ENCODE measurements at places on chromosomes 12 and 14.
A peak's percentile ranks its signal among the peaks of the same experiment; 100 is the strongest.

- no peak for DNase-seq
Measured at GRCh38 chr12:104357421-104357952, 53.9 kb downstream of the EID3 start.

- no peak for DNase-seq
Measured at GRCh38 chr14:85423889-85424288, 106.1 kb upstream of the FLRT2 start.

- DNase-seq: no peak
Measured at GRCh38 chr12:52587563-52587962, 13.7 kb downstream of the KRT72 start.

GRCh38 chr14:55614304-55614703, 34.3 kb downstream of the KTN1 start:
- DNase-seq: no peak

- DNase-seq: no peak
Measured at GRCh38 chr12:41014643-41015020, 173.5 kb upstream of the PDZRN4 start.

DNA sequence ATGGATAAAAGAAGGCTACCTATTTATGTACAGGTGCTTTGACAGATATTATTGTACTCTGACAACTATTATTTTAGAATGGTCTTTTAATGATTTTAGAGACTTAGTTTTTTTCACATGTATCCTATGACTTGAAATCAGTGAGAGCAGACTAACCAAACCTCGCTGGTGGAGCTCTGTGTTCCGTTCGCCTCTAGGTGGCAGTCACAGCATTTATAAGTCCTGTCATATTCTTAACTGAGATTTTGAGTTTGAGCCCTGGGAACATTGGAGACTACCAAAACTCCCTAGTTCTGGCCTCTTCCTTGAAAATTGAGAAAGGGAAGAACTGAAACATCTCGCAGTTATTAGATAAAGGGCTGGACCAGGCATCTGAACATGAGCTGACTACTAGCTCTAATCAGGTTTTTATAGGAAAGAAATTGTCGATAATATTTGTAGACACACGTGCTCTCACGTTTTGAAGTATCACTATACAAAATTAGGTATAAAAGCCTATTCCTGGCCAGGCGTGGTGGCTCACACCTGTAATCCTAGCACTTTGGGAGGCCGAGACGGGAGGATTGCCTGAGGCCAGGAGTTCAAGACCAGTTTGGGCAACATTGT, 48.3 kb downstream of the TTLL5 start:
- DNase-seq: peak; percentile 36

DNA sequence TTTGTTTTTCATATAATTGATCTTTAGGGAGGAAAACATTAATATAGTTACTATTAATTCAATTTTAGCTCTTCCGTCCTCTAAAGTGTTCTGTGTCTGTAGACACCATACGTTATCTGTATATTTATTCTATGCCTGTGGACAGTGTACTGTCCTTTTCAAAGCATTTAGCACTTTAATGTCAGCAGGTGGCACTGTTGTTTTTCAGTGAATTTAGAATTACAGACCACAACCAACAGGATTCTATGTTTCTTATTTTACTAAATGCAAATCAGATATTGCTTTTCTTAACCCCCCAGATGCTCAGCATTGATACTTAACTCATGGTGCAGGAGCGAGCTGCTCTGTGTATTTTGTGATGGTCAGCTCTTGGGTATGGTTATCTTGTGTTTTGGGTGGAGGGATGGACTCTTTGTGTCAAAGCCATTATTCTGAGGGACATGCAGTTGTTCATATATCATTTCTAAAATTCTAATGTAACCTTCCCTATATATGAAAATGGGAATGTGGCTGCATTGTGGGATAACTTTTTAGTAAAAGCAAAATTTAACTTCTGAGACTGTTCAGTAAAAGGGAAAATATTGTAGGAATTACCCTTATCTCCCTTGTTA, 65.2 kb downstream of the PAPOLA start:
- no peak for DNase-seq

GRCh38 chr12:105947906-105948305, 190.8 kb downstream of the NUAK1 start:
- no peak for DNase-seq

DNA sequence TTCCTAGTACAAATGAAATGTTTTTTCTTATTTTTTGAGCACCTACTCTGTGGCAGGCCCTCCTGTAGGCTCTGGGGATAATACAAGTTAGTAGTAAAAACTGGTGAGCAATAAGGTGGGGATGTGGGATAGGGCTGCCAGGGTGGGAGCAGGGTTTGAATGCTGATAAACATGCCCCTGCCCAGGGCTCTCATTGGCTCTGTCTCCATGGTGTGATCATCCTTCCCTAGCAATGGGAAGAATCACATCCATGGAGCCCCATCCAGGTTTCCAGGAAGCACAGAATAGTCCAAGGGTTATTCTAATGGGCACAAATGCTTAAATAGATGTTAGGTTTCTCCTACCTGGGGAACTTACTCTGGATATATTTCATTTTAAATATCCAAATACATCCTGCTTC, 45.5 kb downstream of the GIT2 start:
- DNase-seq: no peak

- DNase-seq: no peak
Measured at GRCh38 chr12:4034921-4035320, 161.7 kb upstream of the PARP11 start.

- no peak for DNase-seq
Measured at GRCh38 chr12:96698521-96698920, 208.5 kb upstream of the NEDD1 start.

- no peak for DNase-seq
Measured at GRCh38 chr12:130868412-130868811, 3.5 kb upstream of the RAN start.

DNA sequence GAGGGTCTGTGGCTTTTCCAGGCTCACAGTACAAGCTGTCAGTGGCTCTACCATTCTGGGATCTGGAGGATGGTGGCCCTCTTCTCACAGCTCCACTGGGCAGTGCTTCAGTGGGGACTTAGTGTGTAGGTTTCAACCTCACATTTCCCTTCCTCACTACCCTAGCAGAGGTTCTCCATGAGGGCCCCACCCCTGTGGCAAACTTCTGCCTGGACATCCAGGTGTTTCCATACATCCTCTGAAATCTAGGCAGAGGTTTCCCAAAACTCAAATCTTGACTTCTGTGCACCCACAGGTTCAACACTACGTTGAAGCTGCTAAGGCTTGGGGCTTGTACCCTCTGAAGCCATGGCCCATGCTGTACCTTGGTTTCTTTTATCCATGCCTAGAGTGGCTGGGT, 40.3 kb downstream of the KTN1 start:
- DNase-seq: no peak

DNA sequence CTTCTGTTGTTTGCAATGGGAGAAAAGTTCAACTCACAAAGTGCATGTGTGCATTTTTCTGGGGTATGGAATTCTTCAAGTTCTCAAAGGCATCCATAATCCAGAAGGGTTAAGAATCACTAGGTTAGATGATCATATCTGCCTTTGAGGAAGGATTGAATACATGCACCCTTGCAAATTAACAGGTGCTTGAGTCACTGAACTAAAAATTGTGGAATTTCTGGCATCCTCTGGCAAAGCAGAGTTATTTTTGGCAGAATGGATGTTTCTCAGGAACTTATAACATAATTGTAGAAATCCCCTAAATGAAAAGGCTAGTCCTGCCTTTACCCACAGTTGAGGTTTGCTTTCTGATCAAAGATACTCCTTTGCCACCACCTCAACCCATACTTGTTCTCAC, 136.5 kb upstream of the DYRK2 start:
- DNase-seq: no peak

GRCh38 chr12:54159140-54159539, 29.6 kb downstream of the SMUG1 start:
- DNase-seq: no peak

DNA sequence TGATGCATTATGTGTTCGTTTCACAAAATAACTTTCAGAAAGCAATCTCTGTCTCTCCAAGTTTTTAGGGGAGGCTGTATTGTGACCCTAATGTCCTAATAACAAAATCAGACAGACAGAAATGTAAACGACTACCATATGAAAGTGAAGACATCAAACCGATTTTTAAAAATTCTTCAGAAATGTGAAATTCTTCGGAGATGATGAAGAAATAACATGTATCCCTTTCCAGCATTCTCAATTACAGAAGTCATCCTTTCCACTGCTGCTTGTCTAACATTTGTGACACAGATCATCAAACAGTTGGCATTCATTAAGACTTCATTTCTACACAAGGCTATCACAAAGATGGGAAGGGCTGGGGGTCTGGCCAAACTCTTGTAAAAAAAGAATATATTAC, 41.0 kb downstream of the DMAC2L start:
- no peak for DNase-seq

DNA sequence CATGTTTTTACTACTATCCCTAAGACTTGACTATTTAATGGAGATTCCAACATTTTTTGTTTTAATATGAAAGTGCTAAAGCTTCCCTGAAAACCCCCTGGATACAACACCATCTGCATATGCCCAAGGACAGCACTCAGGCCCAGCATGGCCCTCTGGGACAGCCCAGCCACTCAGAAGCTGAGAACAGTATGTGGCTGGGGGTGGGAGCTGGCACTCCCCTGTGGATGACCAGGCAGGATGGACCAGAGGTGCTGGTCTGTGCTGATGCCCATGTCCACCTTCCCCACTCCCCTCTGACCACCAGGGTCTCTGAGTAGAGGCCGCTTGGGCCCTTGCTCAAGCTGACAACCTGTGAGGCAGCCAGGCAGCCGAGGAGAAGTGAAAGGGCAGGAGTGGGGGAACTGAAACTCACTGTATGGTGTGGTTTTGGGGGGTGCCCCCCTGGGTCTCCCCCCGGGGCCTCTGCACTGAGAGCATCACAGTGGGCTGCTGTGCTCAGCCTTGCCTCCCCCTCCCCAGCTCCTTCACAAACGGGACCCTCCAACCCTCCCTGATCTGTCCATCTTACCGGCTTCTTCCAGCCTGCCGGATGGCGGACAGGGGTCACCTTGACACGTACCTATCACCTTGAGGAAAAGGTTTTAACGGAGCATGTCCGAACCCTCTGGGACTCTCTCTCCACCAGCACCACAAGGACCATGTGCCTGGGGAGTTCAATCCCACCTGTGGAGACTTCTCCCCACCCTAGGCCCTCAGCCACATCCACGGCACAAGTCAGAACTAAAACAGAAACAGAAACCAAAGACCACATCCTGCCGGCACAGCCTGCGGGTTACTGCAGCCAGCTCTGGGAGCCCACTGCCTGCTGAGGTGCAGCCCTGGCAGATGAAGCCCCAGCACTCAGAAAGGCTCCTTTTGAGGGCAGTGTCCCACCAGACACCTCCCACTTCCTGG, at the start of gene TMEM229B:
Gene TMEM229B (minus strand): TSS at position 785 of the 957 bp plus-strand sequence. CDS start 14,798 bp downstream, outside the sequence.
- DNase-seq: peak; percentile 48

DNA sequence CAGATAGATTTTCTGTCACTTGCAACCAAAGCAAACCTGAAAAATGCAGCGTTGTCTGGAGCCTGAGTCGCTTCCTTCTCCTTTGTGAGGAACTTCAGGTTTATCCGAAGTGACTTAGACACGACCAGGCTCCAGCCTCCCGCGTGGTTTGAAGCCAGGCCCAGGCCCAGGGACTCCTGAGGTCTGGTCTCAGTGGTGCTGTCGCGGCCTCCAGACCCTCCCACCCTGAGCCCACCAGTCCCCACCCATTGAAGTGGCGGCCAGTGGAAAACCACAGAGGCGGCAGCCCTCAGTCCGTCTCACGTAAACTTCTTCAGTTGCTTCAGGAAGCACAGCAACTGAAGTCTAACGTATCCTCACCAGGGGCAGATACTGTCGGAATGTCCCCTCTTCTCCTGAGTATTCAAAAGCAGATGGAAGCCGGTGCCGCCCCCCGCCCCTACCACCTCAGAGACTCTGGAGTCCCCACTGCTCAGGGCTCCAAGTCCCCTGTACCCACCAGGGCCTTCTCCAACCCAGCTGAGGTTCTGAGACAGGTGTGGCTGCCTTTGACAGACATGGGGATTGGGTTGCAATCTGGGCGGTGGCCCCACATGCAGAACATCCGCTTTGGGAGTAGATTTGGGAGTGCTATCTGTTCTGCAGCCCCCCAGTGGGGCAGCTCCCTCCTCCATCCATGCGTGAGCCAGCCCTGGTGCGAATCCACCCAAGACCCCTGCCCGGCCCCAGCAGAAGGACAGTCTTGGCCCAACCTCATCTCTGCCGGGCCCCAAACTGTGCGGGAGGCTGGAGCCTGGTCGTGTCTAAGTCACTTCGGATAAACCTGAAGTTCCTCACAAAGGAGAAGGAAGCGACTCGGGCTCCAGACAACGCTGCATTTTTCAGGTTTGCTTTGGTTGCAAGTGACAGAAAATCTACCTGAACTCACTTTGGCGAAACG, 26.6 kb upstream of the GALNT9 start:
- no peak for DNase-seq

DNA sequence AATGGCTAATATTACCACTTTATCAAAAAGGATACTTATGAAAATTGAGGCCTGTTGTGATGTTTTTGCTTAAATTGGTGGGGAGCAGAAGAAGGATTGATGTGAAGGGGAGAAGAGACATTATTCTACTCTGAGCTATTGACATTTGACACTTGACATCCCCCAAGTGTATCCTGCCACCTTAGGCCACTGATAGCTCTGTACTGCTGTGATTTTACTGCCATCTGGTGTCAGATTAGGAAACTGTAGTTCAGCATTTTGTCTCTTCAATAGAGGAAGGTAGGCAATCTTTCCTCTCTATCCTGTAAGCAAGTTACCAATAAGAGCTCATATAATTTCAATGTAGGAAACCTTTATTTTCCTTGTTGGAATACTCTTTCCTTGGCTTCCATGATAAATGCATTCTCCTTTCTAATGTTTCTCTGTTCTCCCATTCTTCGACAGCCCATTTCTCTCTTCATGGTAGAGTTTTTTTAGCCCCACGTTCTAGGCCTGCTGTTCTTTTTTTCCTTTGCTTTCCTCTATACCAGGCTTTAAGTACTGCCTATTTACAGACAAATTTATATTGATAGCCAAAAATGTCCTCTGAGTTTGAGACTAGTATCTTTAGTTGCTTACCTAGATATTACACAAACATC, 46.3 kb downstream of the PPHLN1 start:
- DNase-seq: no peak

GRCh38 chr12:25710128-25710527, 157.0 kb upstream of the LMNTD1 start:
- no peak for DNase-seq

- no peak for DNase-seq
Measured at GRCh38 chr14:95763875-95764274, 50.0 kb upstream of the TCL1A start.

- no peak for DNase-seq
Measured at GRCh38 chr12:53558631-53559030, 51.3 kb upstream of the NPFF start.

GRCh38 chr12:42729535-42729900, 140.0 kb upstream of the PRICKLE1 start:
- no peak for DNase-seq

GRCh38 chr12:94769776-94770759, 119.7 kb upstream of the TMCC3 start:
- DNase-seq: no peak

- DNase-seq: no peak
Measured at GRCh38 chr12:49783917-49784676, 42.7 kb downstream of the TMBIM6 start.

GRCh38 chr14:94748667-94749347, 21.1 kb downstream of the GSC start:
- DNase-seq: no peak
